Activated CD4-positive, alpha-beta T cell treated with anti-CD3 and anti-CD28 coated beads, Interleukin-2, amount 10 ng/mL, durations not matched to agents 24 days and 14 days (primary cell): ENCODE measurements at places on chromosomes 1 and 21.
A peak's percentile ranks its signal among the peaks of the same experiment; 100 is the strongest.

DNA sequence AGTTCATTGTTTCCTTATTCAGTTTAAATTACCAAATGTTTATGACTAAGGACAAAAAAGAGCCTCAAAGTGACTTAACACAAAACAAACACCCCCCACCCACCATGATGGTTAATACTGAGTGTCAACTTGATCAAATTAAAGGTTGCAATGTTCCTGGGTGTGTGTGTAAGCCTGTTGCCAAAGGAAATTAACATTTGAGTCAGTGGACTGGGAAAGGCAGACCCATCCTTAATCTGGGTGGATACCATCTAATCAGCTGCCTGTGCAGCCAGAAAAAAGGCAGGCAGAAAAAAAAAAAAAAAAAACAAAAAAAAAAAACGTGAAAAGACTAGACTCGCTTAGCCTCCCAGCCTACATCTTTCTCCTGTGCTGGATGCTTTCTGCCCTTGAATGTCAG is 543.4 kb downstream of the NEGR1 start:
- no peak for DNase-seq

GRCh38 chr1:237287876-237288521 is 246.0 kb downstream of the RYR2 start:
- peak; percentile 29 for DNase-seq

- DNase-seq = no peak
Measured at GRCh38 chr21:45351526-45352275, 53.3 kb upstream of the COL18A1 start.

DNA sequence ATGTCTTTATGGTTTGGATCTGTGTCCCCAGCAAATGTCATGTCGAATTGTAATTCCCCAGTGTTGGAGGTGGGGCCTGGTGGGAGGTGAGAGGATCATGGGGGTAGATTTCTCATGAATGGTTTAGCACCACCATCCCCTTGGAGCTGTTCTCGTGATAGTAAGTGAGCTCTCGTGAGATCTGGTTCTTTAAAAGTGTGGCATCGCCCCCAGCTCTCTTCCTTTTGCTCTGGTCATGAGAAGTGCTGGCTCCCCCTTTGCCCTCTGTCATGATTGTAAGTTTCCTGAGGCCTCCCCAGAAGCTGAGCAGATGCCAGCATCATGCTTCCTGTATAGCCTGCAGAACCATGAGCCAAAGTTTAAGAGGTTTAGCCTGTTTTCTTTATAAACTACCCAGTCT is 11.2 kb upstream of the KCNE2 start:
- no peak for DNase-seq

DNA sequence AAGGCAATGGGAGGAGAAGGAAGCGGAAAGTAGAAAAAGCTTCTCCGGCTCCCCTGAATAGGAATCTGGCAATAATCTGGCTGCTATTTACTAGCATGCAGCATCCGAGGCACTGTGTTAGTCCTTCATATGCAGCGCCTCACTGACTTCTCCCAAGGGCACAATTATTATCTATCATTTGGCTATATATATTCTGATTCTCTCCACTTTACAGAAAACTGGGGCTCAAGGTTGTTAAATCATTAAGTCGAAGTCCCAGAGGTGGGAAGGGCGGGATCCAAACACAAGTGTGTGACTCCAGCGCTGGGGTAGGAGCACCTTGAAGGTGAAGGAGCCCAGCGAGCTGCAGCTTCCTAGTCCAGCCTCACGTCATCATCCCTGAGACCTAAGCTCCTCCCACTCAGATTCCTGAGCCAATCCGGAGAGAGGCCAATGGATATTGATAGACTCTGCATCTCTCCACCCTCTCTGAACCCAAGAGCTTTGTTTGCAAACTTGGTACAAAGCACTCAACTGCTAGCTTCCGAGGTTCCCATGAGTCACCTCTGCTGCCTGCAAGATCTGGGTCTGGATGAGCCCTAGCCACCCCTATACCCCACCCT is 16.6 kb upstream of the EYA3 start:
- no peak for DNase-seq

DNA sequence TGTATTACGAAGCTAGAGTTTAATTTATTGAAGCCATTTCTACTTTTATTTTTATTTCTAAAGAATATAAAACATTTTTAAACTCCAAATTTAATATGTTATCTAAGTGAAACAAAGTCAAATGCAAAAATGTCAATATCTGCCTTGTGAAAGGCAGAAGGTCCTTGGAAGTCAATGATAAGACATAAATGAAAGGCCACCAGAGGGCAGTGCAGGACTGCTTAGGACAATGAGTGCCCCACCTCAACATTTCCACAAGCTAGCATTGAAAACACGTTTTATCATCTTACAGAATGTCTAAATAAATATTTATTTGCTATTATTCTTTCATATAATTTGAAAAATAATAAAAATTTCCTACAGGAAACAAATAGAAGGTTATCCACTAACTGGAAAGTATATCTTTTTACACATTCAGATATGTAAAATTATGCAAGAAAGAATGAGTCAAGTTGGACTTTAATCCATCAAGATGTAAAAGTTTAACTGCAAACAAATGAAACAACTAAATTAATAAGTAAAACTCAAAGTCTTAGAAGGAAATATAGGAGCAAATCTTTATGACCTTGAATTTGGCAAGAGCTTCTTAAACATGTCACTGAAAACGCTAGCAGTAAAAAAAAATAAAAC is 140.1 kb upstream of the FMN2 start:
- peak; percentile 83 for DNase-seq

- no peak for DNase-seq
Measured at GRCh38 chr1:107695341-107695740, 269.6 kb downstream of the VAV3 start.

GRCh38 chr1:208289716-208290115 is 45.5 kb upstream of the PLXNA2 start:
- no peak for DNase-seq

DNA sequence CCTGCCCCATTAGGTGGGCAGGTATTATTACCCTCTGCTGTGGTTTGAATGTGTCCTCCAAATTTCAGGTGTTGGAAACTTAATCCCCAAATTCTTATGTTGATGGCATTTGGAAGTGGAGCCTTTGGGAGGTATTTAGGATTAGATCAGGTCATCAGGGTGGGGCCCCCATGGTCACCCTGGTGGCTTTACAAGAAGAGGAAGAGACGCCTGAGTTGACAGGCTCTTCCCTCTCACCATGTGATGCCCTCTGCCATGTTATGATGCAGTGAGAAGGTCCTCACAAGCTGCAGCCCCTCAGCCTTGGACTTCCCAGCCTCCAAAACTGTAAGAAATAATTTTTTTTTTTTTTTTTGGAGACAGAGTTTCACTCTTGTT is 8.8 kb upstream of the THEMIS2 start:
- DNase-seq = no peak

- no peak for DNase-seq
Measured at GRCh38 chr1:48228156-48228555, 5.6 kb downstream of the SLC5A9 start.

- no peak for DNase-seq
Measured at GRCh38 chr1:196685506-196685905, 33.7 kb downstream of the CFH start.

- DNase-seq = no peak
Measured at GRCh38 chr1:248757784-248758195, 2.2 kb upstream of the LYPD8 start.

DNA sequence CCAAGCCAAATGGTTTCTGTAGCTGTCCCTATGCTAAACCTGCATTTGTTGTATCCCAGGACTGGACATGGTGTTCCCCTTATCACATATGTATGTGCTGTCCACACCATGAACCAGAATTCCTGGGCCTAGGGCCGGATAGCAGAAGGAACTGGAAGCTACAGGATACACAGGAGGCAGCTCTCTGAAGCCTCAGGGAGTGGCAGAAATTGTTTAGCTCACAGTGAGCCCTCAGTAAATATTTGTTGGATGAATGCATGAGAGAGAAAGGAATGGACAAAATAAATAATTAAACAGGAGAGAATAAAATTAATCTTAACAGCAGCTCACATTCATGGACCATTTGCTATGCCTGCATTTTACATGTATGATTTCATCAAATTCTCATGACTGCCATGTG is 2.1 kb downstream of the NIPAL3 start:
- DNase-seq = no peak

DNA sequence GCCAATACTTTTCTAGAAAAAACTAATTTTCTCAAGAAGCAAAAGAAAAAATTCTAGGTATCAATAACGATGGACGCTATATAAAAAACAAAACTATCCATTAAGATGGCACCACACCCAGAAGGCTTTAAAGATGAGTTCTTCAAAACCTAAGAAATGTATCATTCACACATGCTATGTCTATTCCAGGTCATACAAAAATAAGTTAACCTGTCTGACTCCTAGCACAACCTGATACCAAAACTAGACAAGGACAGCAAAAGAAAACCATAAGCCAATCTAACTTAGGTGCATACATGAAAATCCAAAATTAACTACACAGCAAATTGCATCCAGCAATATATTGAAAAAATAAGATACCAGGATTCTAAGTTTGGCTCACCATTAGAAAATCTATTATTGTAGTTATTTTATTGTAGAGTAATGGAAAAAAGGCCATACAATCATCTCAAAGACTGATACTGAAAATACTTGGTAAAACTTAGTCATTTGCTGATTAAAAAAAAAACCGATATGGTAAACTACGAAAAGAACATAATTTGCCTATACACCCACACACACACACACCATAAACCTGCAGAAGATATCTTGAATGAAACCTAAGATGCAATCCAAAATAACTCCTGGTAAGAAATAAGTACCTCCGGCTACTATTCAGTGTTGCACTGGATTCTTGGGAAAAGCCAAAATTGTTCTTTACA is 55.0 kb downstream of the TRAF5 start:
- no peak for DNase-seq

GRCh38 chr1:152050886-152051675 is 14.3 kb upstream of the S100A11 start:
- no peak for DNase-seq

- DNase-seq = no peak
Measured at GRCh38 chr1:8465013-8465412, 147.1 kb downstream of the SLC45A1 start.

DNA sequence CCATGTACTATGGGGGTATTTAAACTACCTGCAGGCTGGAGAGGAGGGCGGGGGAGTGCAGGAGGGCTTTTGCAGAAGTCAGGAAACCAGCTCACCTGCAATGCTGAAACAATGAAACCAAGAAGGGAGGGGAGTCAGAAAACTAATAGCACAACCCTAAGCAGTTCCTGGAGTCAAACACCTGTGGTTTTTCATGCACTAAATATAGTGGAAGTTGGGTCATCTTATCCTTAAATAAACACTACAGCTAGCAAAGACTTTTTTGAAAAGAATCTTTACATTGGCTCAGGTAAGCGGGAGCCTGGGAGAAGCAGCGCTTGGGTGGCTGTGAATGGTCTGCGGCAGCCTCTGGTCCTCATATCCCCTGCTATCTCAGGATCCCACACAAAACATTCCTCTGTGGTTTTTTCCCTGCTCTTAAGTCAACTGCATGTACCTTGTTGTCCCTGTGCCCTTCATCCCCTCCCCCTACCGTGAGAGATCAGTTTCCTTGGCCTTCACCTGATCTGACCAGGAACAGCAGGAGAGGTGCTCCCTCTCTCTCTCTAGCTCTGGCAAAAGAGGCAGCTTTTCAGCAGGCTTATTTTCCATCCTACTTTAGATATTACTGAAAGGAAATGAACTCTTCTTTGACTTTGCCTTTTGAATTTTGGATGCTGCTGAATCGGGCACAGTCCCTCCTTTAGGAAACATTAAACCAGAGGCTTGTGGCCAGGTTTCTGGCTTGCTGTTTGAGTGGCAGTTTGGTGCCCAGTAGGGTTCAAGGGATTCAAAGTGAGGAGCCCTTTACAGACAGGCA is 26.6 kb downstream of the TENT5C start:
- no peak for DNase-seq

GRCh38 chr1:44283524-44284173 is 70.4 kb downstream of the DMAP1 start:
- no peak for DNase-seq

GRCh38 chr1:224253721-224254120 is 70.7 kb downstream of the DEGS1 start:
- DNase-seq = no peak

DNA sequence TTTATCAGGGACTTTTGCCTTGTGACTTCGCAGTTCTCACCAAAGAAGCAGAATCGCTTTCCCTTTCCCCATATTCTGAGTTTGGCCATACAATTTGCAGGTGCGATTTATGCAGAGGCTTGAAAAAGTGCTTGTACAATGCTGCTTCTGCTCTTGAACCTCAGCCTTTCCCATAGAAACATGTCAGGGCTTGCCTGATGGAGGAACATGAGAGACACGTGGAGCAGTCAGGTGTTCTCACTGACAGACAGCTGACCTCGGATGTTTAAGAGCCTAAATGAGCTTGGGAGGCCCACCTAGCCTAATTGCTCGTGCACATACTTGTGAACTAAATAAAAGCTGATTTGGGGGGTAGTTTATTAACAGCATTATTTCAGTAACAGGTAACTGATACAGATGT is 290.0 kb downstream of the S1PR1 start:
- peak; percentile 46 for DNase-seq

GRCh38 chr1:7753641-7754040 is 17.5 kb upstream of the VAMP3 start:
- DNase-seq = no peak

DNA sequence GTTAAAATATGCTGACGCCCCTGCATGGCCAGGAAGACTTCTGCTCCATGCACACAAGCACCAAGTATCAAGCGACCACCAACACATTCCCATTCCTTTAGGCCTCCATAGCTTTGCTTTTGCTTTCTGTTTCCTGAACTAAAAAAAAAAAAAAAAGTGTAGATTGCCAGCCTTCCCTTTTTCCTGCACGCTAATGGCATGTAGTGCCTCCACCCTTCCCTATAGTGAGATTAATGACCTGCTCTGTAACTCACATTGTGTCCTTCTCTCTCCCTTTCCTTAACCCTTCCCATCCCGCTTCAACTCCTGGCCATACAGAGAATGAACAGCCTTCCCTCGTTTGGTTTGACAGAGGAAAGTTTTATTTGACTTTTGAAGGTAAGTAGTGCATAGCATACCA is 57.1 kb upstream of the DYNLT5 start:
- no peak for DNase-seq

DNA sequence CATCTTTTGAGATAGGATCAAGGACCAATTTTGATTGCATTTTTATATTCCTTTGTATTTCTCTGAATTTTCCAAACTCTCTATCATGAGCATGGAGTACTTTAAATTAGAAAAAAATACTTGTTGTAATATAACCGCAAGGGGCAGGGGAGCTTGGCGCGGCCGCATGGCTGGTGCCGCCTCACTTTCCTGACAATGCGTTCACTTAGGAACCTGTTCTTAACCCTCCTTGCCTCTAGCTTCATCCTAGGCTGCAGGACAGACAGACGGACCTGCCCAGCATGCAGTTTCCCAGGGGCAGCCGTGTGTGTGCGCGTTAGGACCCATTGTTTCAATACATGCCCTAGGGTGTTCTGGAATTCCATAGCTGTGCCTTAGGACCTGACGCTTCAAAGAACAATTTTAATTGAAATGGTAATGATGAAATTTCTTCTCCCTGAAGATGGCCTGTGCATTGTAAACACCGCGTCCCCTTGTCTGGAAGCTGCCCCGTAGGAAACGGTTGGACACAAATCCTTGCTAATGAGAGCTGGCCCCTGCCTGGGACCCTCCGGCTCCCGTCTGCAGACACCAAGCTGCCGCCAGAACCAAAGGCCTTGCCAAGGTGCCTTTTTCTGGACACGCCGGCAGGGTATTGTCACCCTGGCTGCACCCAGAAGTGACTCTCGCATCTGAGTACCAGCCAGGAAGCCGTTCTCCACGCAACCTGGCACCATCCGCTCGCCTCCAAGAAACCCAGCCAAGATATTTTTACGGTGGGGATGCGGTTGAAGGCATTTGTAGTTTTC is 466.4 kb downstream of the NPHP4 start:
- DNase-seq = no peak
